ENCODE measurements at places on chromosomes 6 and 20. TPM values are rescaled to one million over a fixed set of nuclear protein-coding genes. Genes with fewer than 3 reads are reported as not detected.

DNA sequence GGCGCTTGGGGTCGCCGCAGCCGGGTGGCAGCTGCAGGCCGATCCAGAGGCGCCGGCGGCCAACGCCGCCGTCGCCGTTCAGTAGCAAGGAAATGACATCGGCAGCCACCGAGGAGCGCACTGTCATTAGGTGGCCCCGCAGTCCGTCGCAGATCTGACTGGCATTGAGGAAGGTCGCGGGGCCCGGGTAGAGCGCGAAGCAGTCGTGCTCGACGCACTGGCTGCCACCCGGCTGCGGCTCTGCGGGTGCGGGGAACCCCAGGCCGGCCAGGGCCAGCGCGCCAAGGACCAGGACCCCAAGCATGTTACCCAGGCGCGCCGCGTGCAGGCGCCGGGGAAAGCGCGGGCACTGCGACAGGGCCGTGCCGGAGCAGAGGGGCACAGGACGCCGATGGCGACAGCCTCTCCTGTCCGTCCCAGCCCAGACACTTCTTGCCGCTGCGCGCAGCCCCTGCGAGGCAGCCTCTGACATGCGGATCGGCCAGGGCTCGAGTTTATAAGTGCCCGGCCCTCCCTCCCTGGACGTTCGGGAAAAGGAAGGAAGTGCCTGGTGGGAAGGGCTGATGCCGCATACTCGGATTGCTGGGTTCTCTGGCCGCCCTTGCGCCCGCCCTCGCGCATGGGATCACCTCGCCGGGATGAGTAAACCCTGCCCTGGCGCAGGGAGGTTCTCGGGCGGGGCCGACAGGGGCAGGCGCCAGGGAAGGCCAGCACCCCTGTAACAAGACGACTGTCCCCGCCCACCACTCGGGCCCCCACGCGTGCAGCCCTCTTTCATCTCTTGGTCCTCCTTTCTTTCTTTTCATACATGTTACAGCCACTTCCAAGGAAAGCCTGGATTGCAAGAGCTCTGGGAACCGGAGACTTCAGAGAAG is at the start of gene THBD:
Gene THBD (minus strand): TSS at position 472 of the 875 bp plus-strand sequence. CDS start 168 bp downstream, at position 304.
- DNase-seq = peak; percentile 46

DNA sequence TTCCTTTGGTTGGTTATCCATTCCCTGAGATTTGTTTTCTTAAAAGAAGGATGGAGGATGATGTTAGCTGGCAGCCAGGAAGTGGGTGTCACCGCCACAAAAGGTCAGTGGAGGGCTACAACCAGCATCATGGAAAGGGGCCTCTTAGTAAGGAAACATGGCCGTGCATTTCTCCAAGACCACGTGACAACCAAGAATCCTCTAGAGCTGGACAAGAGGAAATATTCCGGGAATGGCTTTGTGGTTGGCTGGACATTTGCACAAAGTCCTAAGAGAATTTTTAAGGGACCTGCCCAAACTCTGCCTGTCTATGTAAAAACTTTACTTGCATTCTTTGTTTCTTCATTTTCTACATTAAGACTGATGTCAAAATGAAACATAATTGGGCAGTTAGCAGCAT is 399.9 kb upstream of the MARCKS start:
- no peak for DNase-seq

- DNase-seq = peak; percentile 77
Measured at GRCh38 chr6:1313767-1314503, 2.0 kb downstream of the FOXQ1 start.

GRCh38 chr6:106973018-106973835 is 1.3 kb downstream of the CD24 start:
- peak; percentile 76 for DNase-seq

GRCh38 chr6:30568245-30568644 is 3.0 kb upstream of the ABCF1 start:
- no peak for DNase-seq

GRCh38 chr20:52191916-52192718 is 538 bp upstream of the ZFP64 start:
- peak; percentile 81 for DNase-seq

DNA sequence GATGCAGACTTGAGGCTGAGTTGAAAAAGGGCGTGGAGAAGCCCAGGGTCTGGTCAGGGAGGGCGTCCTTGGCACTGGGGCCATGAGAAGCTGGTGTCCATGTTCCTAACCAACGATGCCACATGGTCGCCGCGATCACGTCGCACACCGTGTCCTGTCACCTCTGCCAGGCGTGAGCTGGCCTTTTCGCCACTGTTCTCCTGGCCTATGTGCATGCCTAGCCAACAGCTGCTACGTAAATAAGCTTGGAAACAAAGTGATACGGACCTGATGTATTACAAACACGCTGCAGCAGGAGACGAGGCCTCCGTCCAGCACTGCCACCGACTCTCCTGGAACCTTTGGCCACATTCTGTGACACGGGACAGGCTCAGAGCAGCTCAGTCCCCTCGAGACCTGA is 22.0 kb upstream of the KIF25 start:
- DNase-seq = no peak

DNA sequence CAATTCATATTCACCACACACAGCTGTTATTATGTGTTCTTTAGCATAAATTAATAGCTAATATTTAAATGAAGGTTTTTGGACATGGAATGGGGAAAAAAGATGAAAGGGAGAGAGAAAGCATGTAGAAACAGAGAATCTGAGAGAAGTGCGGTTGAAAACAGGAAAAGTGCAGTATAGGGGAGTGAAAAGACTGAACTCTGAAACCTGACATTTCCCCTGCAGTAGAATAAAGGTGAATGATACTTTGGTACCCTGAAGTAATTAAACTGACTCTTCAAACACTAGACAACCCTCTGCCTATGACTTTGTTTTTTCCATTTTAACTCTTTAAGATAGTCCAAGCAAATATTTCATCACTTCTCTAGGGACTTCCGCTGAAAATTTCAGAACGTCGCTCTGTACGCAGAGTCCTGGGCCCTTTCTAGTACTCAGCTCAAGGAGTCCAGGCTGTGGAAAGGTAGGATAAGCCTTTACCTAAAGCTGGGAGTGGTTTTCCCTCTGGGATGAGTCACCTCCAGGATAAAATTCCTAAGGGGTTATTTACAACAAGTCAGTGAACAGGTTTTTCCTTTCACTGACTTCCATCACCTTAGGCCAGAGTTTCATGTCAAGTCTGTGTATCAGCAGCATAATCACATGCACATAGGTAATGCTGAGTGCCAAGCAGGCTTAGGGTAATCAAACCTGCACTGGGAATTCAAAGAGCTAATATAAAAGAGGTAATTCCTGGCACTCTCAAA is 614.5 kb downstream of the PKHD1 start:
- DNase-seq = peak; percentile 29

DNA sequence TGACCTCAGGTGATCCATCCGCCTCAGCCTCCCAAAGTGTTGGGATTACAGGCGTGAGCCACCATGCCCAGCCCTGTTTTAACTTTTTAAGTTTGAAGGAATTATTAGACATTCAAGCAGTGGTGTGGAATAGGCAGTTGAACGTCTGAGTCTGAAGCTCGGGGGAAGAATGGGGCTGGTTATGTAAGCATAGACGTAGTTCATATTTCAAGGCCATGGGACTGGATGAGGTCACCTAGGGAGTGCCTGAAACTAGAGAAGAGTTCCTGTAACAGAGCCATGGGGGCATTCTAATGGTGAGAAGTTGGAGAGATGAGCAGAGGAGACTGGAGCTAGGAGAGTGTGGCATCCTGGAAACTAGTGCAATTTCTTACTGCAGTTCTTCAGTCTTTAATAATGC is 6.4 kb downstream of the CDKAL1 start:
- no peak for DNase-seq

GRCh38 chr20:56978475-56978874 is 288.0 kb downstream of the BMP7 start:
- DNase-seq = no peak

DNA sequence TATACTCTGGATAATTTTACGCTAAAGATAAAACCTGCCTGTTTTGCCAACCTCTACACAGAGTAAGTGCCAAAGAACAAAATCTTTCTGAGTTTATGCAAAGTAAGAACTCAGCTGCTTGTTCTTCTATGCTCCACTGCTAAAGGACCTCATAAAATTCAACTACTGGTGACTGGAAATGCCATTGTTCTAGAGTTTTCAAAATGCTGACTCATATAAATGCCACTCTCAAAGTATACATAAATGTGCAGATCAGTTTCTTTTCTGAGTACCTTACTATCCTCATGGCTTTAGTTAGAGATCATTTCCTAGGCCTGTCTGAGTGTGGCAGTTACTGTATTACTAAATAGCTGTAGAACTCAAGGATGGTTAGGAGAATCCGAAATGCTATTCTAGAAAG is 45.6 kb downstream of the LYRM4 start:
- DNase-seq = no peak

GRCh38 chr20:8875586-8875985 is 193.3 kb upstream of the PLCB4 start:
- no peak for DNase-seq

DNA sequence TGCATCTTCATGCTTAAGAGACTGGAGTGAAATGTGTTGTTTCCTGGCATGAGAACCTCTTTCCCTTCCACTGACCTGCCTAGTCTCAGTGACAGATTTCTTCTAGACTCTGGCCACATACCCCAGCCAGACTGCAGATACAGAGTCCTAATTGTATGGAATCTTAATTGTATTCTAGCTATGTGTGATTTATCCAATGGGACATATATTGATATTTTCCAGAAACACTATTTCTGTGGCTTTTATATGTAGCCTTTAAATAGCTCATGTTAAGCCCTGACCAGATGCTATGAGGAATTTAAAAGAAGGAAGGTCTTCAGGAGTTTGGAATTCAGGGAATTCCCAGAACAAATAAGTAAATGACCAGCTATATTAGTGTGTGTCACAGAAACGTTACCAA is 99.0 kb downstream of the FIG4 start:
- no peak for DNase-seq

DNA sequence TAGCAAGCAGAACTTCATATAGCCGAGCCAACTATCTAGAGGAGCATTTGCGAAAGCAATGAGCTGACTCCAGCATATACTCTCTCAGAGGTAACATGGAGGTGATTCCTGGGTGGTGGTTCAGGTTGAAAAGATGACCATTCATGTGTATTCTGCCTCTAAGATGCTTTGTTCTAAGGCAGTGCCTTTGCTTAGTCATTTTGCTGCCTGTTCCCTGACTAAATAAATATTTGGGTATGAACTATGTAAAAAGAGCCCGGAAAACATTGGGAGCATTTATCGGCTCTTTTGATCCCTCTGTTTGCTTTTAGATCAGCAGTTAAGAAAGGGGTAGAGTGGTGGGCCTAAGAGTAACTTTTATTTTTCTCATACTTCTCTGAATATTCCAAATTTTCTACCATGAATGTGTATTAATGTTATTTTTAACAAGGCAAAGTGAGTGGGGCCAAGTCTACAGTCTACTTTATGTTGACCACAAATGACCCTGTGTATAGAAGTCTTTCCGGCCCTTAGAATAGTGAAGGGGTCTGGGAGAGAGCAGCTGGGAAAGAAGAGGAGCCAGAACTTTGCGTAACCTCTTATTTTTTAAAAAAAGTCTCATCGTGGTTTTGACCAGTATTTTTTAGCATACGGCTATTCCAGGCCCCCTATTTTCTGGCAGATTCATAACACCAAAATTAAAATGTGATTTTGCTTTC is 206.5 kb upstream of the EYA4 start:
- no peak for DNase-seq

- no peak for DNase-seq
Measured at GRCh38 chr20:55881204-55881603, 124.1 kb downstream of the CBLN4 start.

- DNase-seq = no peak
Measured at GRCh38 chr6:43782764-43783513, 12.9 kb downstream of the VEGFA start.

- DNase-seq = no peak
Measured at GRCh38 chr20:47703748-47704147, 81.5 kb downstream of the SULF2 start.

DNA sequence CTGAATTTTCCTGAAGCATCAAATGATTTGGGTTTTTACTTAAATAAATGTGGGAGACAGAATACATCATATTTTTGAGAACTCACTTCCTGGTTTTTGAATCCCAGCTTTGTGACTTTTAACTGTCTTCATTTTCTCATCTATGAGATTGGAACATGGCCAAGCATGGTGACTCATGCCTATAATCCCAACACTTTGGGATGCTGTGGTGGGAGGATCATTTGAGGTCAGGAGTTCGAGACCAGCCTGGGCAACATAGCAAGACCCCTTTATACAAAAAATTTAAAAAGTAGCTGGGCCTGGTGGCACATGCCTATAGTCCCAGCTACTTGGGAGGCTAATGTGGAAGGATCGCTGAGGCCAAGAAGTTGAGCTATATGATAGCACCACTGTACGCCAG is 122.3 kb downstream of the QKI start:
- no peak for DNase-seq

- DNase-seq = no peak
Measured at GRCh38 chr20:56429502-56429901, 17.4 kb downstream of the CASS4 start.

- DNase-seq = peak; percentile 61
Measured at GRCh38 chr6:25942561-25943147, 12.2 kb upstream of the SLC17A2 start.

GRCh38 chr20:20229595-20229994 is 138.3 kb upstream of the INSM1 start:
- DNase-seq = no peak

DNA sequence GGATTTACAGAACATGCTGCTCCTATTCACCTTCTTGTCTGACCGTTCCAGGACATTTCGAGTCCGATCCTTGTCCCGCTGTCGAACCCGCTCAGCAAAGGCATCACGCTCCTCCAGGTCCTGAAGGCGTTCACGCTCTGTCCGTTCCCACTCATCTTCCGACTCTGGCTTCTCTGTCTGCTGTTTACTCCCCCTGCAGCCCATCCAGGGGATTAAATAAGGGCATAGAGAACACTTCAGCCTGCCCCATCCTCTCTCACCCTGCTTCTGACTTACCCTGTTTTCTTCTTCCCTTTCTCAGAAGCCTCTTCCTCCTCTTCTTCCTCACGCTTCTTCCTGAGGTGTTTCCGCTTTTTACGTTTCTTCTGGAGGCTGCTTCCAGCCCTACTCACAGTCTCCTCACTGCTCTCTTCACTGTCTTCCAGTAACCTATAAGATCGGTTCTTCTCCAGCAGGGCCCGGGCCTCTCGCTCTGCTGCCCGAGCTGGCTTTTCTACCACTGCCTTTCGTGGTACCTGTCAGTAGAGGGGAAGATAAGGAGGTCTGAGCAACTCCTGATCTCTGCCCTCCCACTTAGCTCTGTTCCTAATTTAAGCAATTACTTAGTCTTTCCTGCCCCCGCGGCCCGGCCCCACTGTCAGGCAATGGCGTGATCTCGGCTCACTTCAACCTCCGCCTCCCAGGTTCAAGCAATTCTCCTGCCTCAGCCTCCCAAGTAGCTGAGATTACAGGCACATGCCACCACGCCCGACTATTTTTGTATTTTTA is 1.9 kb downstream of the DHX16 start:
- DNase-seq = no peak

MLIP gene
- 2.4 TPM for total RNA-seq

PI16 gene
- total RNA-seq = 1.7 TPM

VPS16 gene
- 38.6 TPM for total RNA-seq

CNPY3 gene
- total RNA-seq = 49.9 TPM

GPANK1 gene
- 17.7 TPM for total RNA-seq

Data from kidney (tissue), 22 donors.